HFF-Myc (cell line): ENCODE measurements at places on chromosomes 11 and 22.

DNA sequence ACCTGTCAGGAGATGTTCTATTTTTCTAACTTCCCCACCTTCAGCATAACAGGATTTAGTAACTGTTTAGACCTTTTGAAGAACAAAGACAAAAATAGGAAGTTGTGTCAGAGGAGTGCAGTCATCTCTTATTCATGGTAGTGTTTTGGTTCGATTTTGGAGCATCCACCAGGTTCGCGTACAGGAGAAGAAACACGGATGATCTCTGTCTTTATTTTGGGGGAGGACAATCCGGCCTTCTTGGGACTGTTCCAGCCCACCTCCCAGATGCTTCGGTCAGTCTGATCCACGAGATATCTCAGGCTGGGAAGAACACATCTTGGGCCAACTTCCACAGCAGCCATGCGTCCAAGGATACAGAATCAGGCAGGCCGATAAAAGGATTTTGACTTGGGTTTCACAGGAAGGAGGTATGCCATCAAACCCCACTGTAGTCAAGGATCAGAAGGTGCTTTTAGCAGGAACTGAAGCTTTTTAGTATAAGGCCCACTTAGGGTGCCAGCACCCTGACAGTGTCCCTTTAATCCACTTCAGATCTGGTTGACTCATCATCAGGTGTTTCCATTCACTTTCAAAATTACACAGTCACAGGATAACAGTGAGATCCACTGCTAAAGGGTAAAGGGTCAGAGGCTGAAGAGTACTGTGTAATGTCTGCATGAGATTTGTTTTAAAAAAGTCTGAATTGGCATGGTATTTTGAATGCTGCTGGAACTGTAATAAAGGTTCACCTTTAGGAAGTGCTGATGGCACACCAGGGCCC lies 16.5 kb downstream of the PATZ1 start:
- DNase-seq: no peak

- no peak for DNase-seq
Observed at GRCh38 chr22:25453557-25453956, 110.9 kb upstream of the GRK3 start.

- DNase-seq: no peak
Observed at GRCh38 chr22:37207981-37208380, 4.3 kb downstream of the SSTR3 start.

DNA sequence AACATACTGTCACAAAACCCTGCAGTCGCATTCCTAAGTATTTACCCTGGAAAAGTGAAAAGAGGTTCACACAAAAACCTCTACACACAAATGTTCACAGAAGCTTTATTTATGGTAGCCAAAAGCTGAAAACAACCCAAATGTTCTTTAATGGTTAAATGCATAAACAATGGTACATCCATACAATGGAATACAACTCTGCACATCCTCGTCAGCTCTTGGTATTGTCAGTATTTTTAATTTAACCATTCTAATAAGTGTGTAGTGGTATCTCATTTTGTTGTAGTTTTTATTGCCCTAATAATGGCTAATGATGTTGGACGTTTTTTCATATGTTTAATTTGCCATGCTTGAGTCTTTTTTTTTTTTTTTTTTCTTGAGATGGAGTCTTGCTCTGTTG lies 99.4 kb downstream of the ATXN10 start:
- no peak for DNase-seq

DNA sequence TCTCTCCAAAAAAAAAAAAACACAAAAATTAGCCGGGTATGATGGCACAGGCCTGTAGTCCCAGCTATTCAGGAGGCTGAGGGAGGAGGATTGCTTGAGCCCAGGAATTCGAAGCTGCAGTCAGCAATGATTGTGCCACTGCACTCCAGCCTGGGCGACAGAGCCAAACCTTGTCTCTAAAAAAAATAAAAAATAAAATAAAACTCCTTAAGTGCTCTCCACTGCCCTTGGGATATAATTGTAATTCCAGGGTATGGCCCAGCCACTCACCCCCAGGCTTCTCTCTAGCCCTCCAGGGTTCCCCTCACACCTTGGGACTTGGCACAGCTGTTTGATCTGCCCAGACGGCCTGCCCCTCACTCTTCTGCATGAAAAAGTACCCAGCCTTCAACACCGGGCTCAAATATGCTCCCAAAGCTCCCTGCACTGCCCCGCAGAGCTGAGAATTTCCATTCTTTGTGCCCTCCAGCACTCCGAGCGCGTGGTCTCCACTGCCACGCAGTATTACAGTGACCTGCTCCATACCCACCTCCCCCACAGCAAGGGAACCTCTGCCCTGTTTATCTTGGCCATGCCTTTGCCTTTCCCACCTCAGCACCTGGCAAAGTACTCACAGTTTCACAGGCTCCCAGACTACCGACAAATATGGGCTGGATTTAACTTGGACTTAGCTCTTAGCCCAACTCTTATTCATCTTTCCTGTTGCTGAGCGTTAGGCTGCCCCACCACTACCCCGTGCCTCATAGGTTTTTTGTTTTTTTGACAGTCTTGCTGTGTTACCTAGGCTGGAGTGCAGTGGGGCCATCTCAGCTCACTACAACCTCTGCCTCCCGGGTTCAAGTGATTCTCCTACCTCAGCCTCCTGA lies 7.6 kb upstream of the FTH1 start:
- DNase-seq: no peak

DNA sequence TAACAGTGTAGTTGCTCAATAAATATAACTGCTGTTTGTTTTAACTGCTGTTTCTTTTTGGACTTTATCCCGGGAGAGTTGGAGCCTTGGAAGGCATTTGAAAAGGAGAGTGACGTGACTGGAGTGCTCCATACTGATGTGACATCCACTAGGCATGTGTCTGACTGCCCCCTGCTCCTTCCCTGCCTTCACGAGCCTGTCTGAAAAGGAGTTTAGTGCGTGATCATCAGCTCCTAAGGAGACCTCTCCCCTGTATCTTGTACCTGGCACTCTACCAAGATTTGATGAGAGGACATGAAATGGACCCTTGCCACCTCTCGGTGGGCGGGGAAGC lies 22.9 kb downstream of the ZBTB16 start:
- no peak for DNase-seq

DNA sequence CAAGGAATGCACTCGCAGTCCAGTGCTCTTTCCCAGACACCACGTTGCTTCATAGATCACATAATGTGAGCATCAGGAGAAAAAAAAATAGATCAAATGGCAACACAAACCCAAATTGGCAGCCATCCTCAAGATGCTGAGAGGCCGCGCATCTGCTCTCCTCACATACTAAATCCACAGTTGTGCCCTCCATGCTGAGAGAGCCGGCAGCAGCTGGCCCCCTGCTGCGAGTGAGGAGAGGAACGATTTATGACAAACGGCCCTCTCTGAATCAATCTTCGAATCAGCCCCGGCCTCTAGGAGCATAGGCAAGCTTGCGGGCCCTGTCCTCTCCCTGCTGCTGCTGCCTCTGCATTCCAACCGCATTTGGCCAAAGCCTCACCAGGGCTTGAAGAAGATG lies 159.9 kb upstream of the TENM4 start:
- no peak for DNase-seq

DNA sequence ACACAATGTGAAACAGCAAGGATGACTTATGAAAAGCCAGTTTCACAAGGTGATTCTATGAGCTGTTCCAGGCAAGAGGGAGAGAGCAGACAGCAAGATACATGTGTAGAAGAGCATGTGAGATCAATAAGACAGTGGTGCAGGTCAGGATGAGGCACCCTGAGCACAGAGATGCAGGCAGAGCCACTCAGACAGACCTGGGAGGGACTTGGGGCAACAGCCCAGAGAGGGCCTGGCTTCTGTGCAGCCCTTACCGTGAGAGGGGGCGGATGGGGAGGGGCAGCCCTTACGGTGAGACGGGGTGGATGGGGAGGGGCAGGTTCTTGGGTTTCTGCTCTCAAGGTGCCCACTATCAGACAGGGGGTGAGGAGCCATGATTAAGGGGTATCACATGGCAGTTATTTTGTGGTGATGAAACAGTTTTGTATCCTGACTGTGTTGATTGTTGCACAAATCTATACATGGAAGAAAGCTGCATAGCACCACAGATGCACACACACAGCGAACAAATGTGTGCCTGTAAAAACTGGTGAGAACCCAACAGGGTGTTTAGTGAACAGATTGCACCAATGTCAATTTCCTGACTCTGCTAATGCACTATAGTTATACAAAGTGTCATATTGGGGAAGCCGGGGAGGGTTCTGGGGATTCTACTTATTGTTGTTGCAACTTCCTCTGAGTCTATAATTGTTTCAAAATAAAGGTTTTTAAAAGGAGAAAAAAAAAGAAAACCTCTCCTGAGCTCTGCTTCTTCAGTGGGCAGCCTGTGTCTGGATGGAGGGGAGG lies 5.2 kb upstream of the C22orf42 start:
- DNase-seq: no peak

DNA sequence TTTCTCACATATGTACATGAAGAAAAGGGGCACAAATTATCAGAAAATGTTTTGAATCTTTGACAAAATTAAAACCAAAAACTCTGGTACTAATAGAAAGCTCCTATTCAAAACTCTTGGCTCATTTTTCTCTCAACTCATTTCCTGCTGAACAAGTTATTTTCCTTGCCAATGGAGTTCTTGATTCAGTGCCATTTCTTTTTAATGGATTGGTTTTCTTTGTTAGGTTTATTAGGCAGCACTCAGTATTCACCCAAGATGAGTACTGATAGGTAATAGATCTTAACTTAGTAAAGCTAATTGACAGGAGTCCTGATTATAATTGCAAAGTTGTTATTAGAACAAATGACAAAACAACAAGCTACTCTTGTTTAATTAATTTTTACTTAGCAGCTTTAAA lies 279.4 kb upstream of the PDGFD start:
- no peak for DNase-seq

DNA sequence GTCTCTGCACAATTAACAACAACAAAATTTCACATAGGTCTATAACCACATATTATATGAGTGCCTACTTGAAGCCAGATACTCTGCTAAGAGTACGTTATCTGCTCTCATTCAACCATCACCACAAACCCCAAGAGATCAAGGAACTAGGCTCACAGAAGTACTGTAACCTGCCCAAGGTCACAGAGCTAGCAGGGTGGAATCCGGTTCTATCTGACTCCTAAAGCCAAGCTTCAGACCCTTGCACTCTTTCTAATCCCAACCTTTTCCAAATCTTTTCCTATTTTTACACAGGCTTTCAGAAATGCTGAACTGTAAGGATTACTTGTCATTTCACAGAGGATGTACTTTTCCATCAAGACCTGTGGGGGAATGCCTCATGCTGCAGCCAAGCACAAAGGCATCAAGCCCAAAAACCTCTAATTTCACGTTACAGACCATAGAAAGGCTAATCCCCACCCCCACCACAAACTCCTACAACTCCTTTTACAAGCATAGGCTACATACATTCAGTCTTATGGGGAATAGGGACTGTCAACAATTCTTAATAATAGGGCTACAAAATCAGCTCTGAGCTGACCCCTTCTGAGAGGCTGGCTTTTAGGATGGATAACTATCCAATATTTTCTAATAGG lies 927 bp downstream of the PRCP start:
- no peak for DNase-seq

DNA sequence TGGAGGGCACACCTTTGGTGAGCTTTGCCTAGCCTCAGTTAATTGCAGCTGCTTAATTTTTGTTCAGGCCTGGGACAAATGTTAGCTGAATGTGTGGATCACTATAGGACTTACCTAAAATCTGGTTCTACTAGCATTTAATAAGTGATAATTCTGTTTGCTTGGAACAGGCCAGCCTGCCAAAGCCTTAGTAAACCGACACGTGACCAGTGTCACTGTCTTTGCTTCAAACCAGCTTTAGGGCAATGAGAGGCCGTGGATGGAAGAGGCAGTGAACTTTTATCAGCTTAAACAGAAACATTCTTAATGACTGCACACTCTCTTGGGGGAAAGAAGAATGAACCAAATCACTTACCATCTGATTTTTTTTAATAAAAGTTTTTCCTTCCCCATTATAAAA lies 10.8 kb downstream of the PARVA start:
- no peak for DNase-seq

DNA sequence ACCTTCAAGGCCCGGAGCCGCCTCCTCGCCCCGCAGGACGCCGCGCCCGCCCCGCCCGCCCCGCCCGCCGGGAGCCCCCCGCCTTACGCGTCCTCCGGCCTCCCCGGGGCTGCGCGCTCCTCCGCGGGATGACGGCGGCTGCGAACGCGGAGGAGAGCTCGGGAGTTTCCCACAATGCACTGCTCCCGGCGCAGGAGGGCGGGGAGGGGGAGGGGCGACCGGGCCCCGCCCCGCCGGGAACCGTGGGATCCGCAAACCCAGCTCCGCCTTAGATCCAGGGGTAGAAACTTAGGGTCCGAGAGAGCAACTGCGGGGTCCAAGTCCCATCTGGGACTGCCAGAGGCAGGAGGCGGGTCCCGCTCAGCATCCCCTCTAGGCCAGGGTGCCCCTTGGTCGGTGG lies at the start of gene CEND1:
CEND1 (minus strand) TSS at position 148 of the 400 bp plus-strand sequence. CDS start 1,514 bp downstream, outside the sequence.
- DNase-seq: no peak

DNA sequence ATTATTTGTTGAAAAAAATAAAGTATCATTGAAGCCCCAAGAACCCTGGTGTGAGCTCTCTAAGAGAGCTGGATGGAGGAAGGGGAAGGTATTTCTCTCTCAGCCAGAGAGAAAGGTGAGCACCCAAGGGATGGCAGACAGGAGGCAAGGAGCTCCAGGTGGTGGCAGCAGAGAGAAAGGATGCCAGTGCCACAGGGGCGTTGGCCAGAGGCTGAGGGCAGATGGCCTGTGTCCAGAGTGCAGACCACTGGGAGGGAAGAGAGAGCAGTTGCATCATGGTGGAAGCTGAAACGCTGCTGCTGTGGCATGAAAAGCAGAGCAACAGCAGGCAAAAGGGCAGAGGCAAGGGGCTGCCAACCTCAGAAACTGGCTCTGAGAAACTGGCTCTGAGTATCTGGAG lies 8.5 kb downstream of the SPON1 start:
- DNase-seq: no peak

- no peak for DNase-seq
Observed at GRCh38 chr11:117663821-117664220, 133.2 kb downstream of the DSCAML1 start.

DNA sequence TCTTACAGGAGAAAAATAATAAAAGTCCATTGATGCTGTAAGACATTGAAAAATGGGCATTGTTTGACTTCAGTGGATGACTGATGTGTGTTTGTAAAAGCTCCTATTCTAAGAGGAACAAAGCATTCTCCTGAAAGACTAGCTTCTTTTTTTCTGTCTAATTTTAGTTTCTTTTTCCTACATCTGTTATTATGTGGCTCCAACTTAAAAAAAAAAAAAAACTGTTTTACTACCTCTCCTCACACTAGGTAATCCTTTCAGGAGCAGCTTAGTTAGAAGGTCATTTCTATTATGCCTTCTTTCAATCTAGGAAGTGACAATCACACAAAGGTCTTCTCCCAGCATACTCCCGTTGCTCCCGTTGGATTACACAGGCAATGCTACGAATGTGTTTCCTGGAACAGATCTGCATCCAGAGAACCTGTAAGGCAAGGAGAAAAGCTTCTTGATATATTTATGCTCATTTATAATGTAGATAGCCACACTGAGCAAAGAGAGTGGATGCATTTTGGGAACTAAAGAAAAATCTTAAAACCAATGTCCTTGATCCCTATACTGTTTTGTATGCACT lies 595.1 kb upstream of the CCDC179 start:
- DNase-seq: no peak
